T-cell (primary cell): ENCODE measurements at places on chromosomes 16 and 17. TPM values are rescaled to one million over a fixed set of nuclear protein-coding genes. Genes with fewer than 3 reads are reported as not detected.

GRCh38 chr17:43576563-43577229, 30.6 kb upstream of the ETV4 start:
- peak; percentile 21 for DNase-seq
- peaks cover 9% of the 10 kb centered on the region for H3K27me3 ChIP-seq
- H3K4me1 ChIP-seq, result peaks cover 17% of the 10 kb centered on the region
- no peak overlapping the region for H3K27ac ChIP-seq

DNA sequence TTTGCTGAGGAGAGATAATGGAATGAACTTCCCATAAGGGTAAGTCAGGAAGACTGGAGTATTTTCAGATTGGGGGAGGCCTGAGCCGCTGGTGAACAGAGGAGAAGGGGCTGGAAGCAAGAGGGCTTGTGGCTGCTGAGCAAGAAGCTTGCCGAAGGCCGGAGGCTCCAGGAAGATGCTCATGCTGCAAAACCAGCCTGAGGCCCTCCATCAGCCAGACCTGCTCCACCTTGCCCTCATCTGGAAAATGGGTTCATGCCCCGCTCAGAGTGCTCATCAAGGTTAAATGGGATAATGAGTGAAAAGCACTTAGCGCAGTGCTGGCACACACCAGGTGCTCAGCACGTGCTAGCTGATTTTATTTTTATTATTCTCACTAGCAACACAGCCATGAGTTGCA, 5.5 kb upstream of the ASGR1 start:
- H3K4me1 ChIP-seq, result no peaks in the 10 kb centered on the region
- no peaks in the 10 kb centered on the region for H3K27me3 ChIP-seq
- no peaks in the 10 kb centered on the region for H3K36me3 ChIP-seq
- no peak overlapping the region for H3K4me3 ChIP-seq
- no peak overlapping the region for H3K27ac ChIP-seq
- no peak for DNase-seq

- no peaks in the 10 kb centered on the region for H3K27me3 ChIP-seq
- no peak within 1 kb of the TSS for H3K4me3 ChIP-seq
- no peak for DNase-seq
- no peak within 1 kb of the TSS for H3K27ac ChIP-seq
Measured at GRCh38 chr17:82839617-82840292, at the start of gene ZNF750. Gene ZNF750, minus strand, starts transcription at chr17:82840022. Its CDS starts 7,568 bp downstream, at chr17:82832454.

DNA sequence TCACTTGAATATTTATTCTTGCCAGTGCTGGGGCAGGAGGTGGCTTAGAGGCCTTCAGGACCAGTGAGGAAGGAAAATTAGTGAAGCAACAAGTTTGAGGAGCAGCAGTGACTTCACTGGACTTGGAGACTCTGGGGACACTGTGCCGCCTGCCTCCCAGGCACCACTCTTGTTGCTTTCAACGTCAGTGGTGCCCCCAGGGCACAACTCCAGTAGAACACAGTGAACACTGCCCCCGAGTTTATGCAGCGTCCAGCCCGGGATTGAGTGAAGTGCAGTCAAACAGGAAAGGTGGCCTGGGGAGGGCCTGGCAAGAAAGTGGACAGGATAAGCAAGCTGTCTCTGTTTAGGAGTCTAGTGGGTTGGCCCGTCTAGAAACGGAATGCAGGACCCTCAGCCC, 24.4 kb upstream of the NAT9 start:
- no peaks in the 10 kb centered on the region for H3K27me3 ChIP-seq
- no peak overlapping the region for H3K27ac ChIP-seq
- no peak for DNase-seq

DNA sequence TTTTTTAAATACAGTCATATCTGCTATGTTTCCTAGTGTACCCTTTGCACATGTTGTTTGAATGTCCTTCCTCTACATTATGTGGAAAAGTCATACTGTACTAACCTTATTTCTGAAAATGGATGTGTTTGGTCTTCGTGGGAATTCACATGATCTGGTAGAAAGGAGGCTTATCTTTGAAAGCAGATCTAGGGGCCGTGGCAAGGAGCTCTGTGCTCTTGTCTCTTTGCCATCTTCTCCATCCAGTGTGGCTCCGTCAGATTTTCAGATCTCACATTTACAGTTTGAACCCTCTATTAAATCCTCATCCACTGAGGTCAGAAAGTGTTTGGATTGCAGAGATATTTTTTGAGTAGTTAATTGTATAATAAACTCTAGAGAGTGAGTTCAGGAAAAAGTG, 32.9 kb downstream of the MAP2K4 start:
- H3K4me3 ChIP-seq, result no peak overlapping the region
- H3K27me3 ChIP-seq, result no peaks in the 10 kb centered on the region
- H3K36me3 ChIP-seq, result no peaks in the 10 kb centered on the region
- no peak overlapping the region for H3K27ac ChIP-seq
- DNase-seq, result no peak

GRCh38 chr17:30170415-30170987, 53.9 kb downstream of the NSRP1 start:
- no peaks in the 10 kb centered on the region for H3K27me3 ChIP-seq
- H3K4me1 ChIP-seq, result no peaks in the 10 kb centered on the region
- no peak overlapping the region for H3K4me3 ChIP-seq
- H3K36me3 ChIP-seq, result no peaks in the 10 kb centered on the region
- H3K27ac ChIP-seq, result no peak overlapping the region

DNA sequence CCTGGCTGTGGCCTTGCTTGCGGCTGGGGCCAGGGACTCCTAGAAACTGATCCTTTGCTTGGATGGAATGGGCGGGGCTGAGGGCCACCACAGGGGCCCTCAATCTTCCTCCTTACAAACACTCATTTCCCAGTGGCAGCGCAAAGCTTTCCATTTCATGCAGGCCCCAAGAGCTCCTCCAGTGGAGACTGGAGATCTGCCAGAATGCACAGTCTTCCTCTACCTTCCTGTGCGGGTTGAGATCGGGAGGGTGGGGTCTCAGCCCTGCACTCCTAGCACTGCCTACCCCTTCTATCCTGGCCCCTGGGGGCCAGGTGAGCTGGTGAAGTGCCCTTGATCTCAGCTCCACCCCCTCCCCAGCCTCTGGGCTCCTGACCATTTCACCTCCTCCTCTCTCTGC, 1.7 kb downstream of the NRN1L start:
- H3K27me3 ChIP-seq, result no peaks in the 10 kb centered on the region
- peaks cover 44% of the 10 kb centered on the region for H3K36me3 ChIP-seq
- DNase-seq, result no peak
- H3K27ac ChIP-seq, result no peak overlapping the region
- no peak overlapping the region for H3K4me3 ChIP-seq

- H3K27me3 ChIP-seq, result peaks cover 16% of the 10 kb centered on the region
- no peak overlapping the region for H3K4me3 ChIP-seq
- no peak overlapping the region for H3K27ac ChIP-seq
- H3K4me1 ChIP-seq, result peaks cover 31% of the 10 kb centered on the region
- no peaks in the 10 kb centered on the region for H3K36me3 ChIP-seq
Measured at GRCh38 chr16:11326737-11327276, 18.5 kb upstream of the RMI2 start.

DNA sequence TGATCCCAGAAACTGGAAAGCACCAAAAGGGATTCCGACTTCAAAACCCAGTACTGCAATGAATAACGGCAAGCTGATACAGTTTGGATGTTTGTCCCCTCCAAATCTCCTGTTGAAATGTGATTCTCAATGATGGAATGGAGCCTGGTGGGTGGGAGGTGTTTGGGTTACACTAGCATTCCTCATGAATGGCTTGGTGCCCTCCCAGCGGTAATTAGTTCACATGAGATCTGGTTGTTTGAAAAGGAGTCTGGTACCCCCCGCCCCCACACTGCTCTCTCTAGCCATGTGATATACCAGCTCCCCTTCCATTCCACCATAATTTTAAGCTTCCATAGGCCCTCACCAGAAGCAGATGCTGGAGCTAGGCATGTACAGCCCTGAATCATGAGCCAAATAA, 40.1 kb downstream of the RANBP10 start:
- no peaks in the 10 kb centered on the region for H3K4me1 ChIP-seq
- peaks cover 4% of the 10 kb centered on the region for H3K36me3 ChIP-seq
- H3K4me3 ChIP-seq, result no peak overlapping the region
- no peak overlapping the region for H3K27ac ChIP-seq
- no peaks in the 10 kb centered on the region for H3K27me3 ChIP-seq

DNA sequence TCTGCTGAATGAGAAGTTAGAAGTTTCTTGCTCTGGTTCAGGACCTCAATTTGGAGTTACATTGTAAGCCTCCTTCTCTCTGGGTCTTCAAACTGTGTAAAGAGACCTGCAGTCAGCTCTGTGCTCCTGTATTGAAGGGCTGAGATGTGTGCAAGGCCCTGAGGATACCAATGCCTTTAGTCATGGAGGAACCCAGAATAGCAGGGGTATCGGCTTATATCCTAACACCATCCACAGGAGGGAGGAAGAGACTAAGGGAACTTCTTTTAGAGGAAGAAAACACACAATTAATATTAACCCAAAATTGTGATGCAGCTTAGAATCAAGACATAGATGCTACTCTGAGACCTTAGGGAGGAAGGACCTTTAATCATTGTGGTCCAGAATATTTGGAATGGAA, 36.5 kb downstream of the GLP2R start:
- no peaks in the 10 kb centered on the region for H3K27me3 ChIP-seq
- no peak for DNase-seq
- H3K36me3 ChIP-seq, result no peaks in the 10 kb centered on the region
- no peak overlapping the region for H3K4me3 ChIP-seq
- H3K4me1 ChIP-seq, result no peaks in the 10 kb centered on the region

- no peak overlapping the region for H3K27ac ChIP-seq
- no peak overlapping the region for H3K4me3 ChIP-seq
- peaks cover 14% of the 10 kb centered on the region for H3K36me3 ChIP-seq
- H3K27me3 ChIP-seq, result no peaks in the 10 kb centered on the region
- no peak for DNase-seq
- no peaks in the 10 kb centered on the region for H3K4me1 ChIP-seq
Measured at GRCh38 chr17:81582341-81582740, 30.2 kb upstream of the FAAP100 start.

DNA sequence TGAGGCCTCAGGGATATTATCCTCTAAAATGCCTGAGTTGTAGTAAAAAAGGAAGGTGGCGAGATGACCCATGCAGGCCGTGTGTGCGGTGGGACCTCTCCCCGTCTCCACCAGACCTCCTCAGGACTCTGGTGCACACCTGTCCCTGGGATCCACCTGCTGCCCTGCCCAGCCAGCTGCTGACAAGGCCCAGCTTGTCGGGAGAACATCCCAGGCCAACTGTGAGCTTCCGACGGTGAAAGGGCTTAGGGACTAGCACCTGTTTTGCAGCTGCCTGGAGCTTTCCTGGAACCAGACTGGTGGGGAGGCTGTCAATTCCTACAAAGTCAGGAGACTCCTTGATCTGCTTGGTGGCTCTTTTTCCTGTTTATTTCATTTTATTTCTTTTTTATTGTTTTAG, 11.6 kb downstream of the IL34 start:
- H3K27ac ChIP-seq, result no peak overlapping the region
- H3K4me1 ChIP-seq, result peaks cover 8% of the 10 kb centered on the region
- DNase-seq, result no peak
- peaks cover 8% of the 10 kb centered on the region for H3K27me3 ChIP-seq
- H3K4me3 ChIP-seq, result no peak overlapping the region

- no peak overlapping the region for H3K4me3 ChIP-seq
- H3K27ac ChIP-seq, result no peak overlapping the region
- DNase-seq, result no peak
- no peaks in the 10 kb centered on the region for H3K36me3 ChIP-seq
- no peaks in the 10 kb centered on the region for H3K4me1 ChIP-seq
Measured at GRCh38 chr16:66706506-66706880, 9.9 kb upstream of the CMTM4 start.

DNA sequence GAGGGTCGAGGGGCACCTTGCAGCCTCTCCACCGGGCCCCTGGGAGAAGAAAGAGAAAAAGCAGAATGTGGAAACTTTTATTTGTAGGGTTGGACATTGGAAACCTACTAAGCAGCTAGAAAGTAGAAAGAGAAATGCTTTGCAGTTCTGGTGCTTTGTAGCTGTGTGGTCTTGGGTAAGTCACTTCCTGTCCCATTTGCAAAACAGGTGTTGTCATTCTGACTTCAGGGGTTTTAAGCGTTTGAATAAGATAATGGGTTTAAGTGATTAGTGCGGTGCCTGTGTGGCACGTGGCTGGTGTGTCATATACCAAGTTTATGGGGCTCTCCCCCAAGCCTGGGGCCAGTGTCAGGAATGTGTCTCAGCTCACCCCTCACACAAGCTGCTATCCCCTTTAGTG, 1.6 kb downstream of the CA4 start:
- no peak overlapping the region for H3K27ac ChIP-seq
- no peaks in the 10 kb centered on the region for H3K4me1 ChIP-seq
- H3K4me3 ChIP-seq, result no peak overlapping the region
- DNase-seq, result no peak
- no peaks in the 10 kb centered on the region for H3K36me3 ChIP-seq

GRCh38 chr16:92431-93339, 14.7 kb downstream of the MPG start:
- H3K27ac ChIP-seq, result no peak overlapping the region
- no peak overlapping the region for H3K4me3 ChIP-seq

DNA sequence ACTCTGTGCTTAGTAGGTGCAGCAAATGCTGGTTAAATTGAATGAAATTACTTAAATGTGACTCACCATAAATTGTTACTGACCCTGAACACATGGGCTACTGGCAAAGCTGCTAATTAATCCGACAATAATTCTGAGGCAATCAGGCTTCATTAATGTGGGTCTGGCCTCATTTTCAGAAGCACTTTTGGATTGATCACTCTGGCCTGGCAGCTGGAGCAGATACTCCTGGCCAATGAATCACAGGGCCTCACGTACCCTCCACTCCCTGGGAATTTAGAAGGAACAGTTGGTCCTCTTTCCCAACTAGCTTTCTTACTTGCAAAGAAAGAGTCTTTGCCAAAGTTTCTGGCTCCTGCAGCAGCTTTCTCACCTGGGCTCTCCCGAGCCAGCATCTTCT, 162.0 kb upstream of the ZKSCAN2 start:
- no peaks in the 10 kb centered on the region for H3K4me1 ChIP-seq
- H3K27ac ChIP-seq, result no peak overlapping the region
- no peak for DNase-seq
- peaks cover 3% of the 10 kb centered on the region for H3K27me3 ChIP-seq

- no peaks in the 10 kb centered on the region for H3K4me1 ChIP-seq
- no peak overlapping the region for H3K4me3 ChIP-seq
- no peaks in the 10 kb centered on the region for H3K36me3 ChIP-seq
- H3K27me3 ChIP-seq, result no peaks in the 10 kb centered on the region
- no peak overlapping the region for H3K27ac ChIP-seq
- no peak for DNase-seq
Measured at GRCh38 chr16:86608301-86608747, 30.0 kb downstream of the FOXL1 start.

DNA sequence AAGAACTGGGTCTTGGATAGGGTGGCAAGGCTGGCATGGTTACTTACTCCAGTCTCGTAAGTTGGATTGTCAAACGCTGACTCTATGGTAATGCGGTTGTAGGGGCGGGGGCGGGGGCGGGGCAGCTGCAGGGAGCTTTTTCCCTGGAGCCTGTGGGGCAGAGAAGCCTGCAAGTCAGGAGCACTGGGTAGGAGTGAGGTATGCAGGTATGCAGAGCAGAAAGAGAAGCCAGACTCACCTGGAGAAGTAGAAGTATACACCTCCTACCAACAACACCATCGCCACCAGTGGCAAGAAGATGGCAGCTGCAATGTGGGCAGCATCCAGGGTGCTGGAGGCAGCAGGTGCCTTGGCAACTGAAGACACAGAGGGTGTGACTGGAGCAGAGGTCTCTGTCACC, 4.8 kb upstream of the PHF12 start:
- no peaks in the 10 kb centered on the region for H3K36me3 ChIP-seq
- no peak overlapping the region for H3K4me3 ChIP-seq
- H3K27ac ChIP-seq, result no peak overlapping the region
- no peaks in the 10 kb centered on the region for H3K27me3 ChIP-seq

The C16orf46 gene
- 0.26 TPM for total RNA-seq

The EVI2B gene
- 111 TPM for total RNA-seq

The EVPLL gene
- not detected for total RNA-seq

The LHX1 gene
- total RNA-seq, result not detected

The RAB40B gene
- total RNA-seq, result 8.7 TPM

The SENP3 gene
- total RNA-seq, result 40.4 TPM

The CCDC200 gene
- not detected for total RNA-seq
